Spleen (tissue), 13 donors: ENCODE measurements at places on chromosomes 4 and X. TPM values are rescaled to one million over a fixed set of nuclear protein-coding genes. Genes with fewer than 3 reads are reported as not detected.

Gene MAGT1
- total RNA-seq, result 41.7 TPM

Gene GNRHR
- total RNA-seq, result not detected

Gene PFKFB1
- not detected for total RNA-seq

Gene SH3BP2
- total RNA-seq, result 277 TPM

Gene SRPK3
- total RNA-seq, result not detected

Gene GYG2
- 0.23 TPM for total RNA-seq

Gene ADRA2C
- total RNA-seq, result 38.9 TPM

Gene CDKL5
- total RNA-seq, result 7.6 TPM

Gene XK
- total RNA-seq, result 2.3 TPM

Gene SRD5A3
- total RNA-seq, result 2.8 TPM

Gene CSAG3
- total RNA-seq, result not detected

Gene BDH2
- 37.2 TPM for total RNA-seq

Gene MUC7
- total RNA-seq, result not detected

Gene GPR82
- total RNA-seq, result 0.50 TPM

Gene CFAP47
- total RNA-seq, result not detected

Gene DGKQ
- 13.6 TPM for total RNA-seq

Gene LRAT
- total RNA-seq, result not detected

Gene CXXC4
- total RNA-seq, result 1.2 TPM

Gene CT45A1
- not detected for total RNA-seq

Gene TTC29
- total RNA-seq, result not detected

Gene DMRTC1B
- 0.86 TPM for total RNA-seq

Gene DSPP
- not detected for total RNA-seq

Gene FGD1
- total RNA-seq, result 3.1 TPM

Gene FHDC1
- 11.1 TPM for total RNA-seq

Gene TMEM35A
- total RNA-seq, result 0.59 TPM

Gene HPGDS
- total RNA-seq, result not detected

Gene ALB
- not detected for total RNA-seq

Gene MAGEA1
- not detected for total RNA-seq

Gene GAGE1
- not detected for total RNA-seq
